Bronchial epithelial cell (primary cell): ENCODE measurements at places on chromosomes 4 and X. TPM values are rescaled to one million over a fixed set of nuclear protein-coding genes. Genes with fewer than 3 reads are reported as not detected.

The VEGFD gene
- total RNA-seq = 0.26 TPM in 2 replicates

The TRIM60 gene
- total RNA-seq = not detected in 2 replicates

The ABLIM2 gene
- 1.1 and 2.8 TPM in 2 replicates for total RNA-seq

The THAP9 gene
- total RNA-seq = 2.9 TPM in 2 replicates

The CXCL6 gene
- total RNA-seq = 0.26 TPM in 1 of 2 replicates, not detected in the other

The FANCB gene
- total RNA-seq = 1.2 and 1.8 TPM in 2 replicates

The MMAA gene
- 2.6 and 4.9 TPM in 2 replicates for total RNA-seq

GRCh38 chrX:68894513-68895340, 65.9 kb downstream of the EFNB1 start:
- DNase-seq = peak; percentile 62

GRCh38 chrX:153179131-153179530, at the start of gene MAGEA1:
Gene MAGEA1, plus strand, starts transcription at chrX:153179284. Its CDS starts 3,106 bp downstream, at chrX:153182390.
- DNase-seq = no peak

GRCh38 chr4:141458501-141458900, 177.9 kb upstream of the IL15 start:
- DNase-seq = peak; percentile 95

GRCh38 chr4:173288296-173288695, 45.9 kb downstream of the HMGB2 start:
- peak; percentile 52 for DNase-seq

- no peak for DNase-seq
Measured at GRCh38 chr4:171266671-171267070, 546.5 kb upstream of the GALNTL6 start.

GRCh38 chrX:109384699-109385098, 97.2 kb downstream of the GUCY2F start:
- DNase-seq = no peak

DNA sequence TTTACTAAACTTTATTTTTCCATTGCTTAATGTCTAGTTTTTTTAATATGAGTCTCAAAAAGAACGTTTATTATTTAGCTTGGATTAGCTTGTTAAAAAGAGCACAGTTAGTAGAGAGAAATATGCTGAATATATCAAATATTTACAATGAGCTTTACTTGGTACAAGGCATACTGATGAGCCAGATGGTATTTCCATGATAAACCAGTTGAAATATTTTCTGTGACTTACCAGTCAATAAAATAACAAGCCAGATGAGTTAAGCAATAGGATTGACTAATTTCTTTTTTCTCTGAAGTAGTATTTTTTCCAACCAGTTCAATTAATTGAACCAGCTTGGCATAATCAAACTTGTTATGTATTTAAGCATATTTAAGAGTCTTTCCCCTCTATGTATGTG, 134.1 kb downstream of the KLHL34 start:
- DNase-seq = no peak

GRCh38 chrX:97672138-97672537, 788.4 kb downstream of the RPA4 start:
- no peak for DNase-seq

GRCh38 chr4:38385093-38386004, 278.6 kb upstream of the KLF3 start:
- DNase-seq = peak; percentile 59

- DNase-seq = peak; percentile 61
Measured at GRCh38 chr4:150010525-150011126, 67.6 kb upstream of the DCLK2 start.

- peak; percentile 37 for DNase-seq
Measured at GRCh38 chr4:38091636-38092035, 131.4 kb downstream of the PTTG2 start.

DNA sequence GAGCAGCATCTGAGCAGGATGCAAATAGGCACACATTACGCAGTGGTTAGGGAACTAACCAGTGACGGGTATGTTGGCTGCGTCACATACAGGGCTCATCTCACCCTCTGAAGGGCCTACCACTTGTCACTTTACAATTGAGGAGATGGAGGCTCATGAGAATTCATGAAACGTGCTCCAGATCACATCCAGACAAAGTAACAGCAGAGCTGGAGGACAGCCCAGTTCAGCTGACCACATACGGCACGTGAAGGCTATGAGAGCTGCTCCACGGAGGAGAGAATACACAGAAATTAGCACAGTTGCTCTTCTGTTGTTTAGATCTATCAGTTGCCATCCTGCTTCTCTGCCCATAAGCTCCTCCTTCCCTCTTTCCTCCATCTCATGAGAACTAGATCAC, 78.4 kb downstream of the FAM9B start:
- no peak for DNase-seq

- DNase-seq = no peak
Measured at GRCh38 chr4:89263265-89263664, 44.3 kb downstream of the GPRIN3 start.

- DNase-seq = no peak
Measured at GRCh38 chrX:103417933-103418332, 41.6 kb downstream of the BEX3 start.

DNA sequence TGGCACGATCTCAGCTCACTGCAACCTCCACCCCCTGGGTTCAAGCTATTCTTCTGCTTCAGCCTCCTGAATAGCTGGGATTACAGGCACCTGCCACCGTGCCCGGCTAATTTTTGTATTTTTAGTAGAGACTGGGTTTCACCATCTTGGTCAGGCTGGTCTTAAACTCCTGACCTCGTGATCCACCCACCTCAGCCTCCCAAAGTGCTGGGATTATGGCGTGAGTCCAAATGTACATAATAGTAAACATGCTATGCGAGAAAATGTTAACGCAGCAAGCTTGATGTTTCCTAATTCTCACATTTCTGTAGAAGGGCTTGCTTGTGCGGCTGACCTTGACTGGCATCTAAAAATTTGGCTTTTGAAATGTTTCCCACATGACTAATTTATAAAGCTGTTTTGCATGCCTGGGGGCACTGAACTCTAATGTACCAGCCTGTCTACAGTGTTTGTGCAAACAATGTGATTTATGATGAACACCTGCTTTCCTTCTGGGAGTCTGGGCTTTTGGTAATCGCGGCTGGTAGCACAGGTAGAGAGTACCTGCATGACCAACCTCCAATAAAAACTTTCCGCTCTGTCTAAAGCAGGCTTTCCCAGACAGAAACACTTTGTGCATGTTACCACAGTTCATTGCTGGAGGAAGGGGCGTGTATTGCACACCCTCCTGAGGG, 216.8 kb downstream of the IL15 start:
- DNase-seq = peak; percentile 18

DNA sequence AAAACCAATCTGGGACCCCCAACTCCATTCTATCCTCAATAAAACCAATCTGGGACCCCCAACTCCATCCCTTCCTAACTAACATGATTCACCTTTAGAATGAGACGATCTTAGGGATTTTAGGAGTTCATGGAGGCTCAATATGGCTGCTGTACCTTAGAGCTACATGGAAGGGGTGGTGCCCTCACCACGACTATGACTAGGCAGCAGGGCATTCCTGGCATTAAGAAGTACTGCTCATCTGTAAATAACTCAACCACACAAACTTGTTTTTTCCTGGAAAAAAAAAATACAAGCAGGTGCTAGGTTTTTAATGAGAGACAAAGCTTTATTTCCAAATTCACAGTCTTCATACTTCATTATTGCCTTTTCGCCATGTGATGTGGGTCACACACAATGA, 346.5 kb upstream of the FAT1 start:
- DNase-seq = peak; percentile 20
